ENCODE measurements at places on chromosomes 7 and 10.

DNA sequence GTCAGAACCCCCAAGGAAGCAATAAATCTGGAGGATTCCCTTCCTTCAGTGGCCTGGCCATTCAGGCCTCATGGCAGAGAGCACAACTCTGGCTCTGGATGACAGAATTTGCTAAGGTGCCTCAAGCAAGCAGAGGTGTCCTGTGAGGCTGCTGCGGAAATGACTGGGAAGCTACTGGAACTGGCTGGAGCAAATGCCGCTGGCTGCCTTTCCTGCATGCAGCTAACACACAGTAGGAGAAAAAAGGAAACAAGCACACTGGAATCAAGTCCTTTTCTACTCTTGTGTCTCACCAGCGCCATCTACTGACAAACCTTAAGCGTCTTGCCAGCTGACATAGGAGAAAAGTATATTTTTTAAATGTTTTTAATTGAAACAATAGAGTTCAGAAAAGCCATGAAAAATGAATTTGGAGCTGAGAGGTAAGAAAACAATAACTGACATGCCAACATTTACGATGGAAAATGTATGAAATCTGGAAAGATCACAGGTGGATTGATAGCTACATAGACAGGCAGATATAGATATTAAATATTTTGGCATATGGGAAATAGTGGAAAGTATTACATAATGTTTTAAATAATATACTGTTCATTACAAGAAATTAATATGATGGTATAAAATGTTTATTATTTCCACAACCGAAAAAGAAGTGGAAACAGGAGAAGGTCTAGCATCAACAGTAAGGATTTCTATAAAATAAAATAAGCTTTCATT is 951.6 kb downstream of the ANKRD7 start:
- peak; percentile 53 for DNase-seq

- no peak for DNase-seq
Observed at GRCh38 chr10:47160967-47161366, 139.0 kb upstream of the GDF10 start.

- no peak for DNase-seq
Observed at GRCh38 chr10:80964955-80965614, 427.4 kb downstream of the SH2D4B start.

DNA sequence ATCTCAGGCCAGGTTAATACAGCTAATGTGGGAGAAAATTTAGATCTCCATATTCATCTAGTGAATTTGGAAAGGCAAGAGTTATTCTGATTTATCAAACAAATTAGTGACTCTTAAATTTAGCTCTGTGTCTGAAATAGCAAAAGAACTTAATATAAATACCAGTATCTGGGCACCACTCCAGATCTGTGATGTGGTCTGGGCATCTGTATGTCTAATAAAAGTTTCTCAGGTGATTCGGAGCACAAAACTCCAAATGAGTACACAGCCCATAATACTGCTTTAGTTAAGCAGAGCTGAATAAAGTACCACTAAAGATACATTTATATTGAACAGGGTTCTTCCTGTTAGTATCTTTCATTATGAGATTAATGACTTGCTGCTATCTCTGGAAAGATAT is 261.4 kb downstream of the BAMBI start:
- DNase-seq, result no peak

GRCh38 chr7:45434167-45434784 is 139.9 kb upstream of the ADCY1 start:
- no peak for DNase-seq

DNA sequence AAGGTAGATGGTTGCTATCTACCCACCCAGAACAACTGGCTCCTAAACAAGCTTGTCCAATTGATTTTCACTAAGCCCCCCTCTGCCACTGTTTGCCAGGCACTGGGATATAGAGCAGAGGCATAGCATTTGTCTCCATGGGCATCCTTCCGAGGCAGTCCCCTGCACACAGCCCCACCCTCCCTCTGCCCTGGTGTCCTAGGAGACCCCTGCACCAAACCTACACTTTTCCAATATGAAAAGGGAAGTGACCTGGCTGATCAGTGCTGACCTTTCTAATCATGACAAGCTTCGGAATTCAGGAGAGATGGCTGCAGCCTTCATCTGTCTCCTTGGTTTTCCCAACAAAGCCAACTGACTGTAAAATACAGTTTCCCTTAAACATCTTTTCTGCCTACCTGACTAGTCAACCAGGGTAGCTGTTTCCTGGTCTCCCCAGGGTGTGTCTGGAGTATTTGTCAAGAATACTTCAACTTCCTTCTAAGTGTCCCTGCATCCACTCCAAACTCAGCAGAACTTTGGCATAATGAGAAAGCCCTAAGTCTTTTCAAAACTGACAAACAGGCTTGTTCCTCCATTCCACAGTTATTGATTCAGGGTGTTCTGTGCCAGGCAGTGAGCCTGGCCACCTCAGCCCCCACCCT is 7.6 kb upstream of the SLC18A3 start:
- peak; percentile 1 for DNase-seq

DNA sequence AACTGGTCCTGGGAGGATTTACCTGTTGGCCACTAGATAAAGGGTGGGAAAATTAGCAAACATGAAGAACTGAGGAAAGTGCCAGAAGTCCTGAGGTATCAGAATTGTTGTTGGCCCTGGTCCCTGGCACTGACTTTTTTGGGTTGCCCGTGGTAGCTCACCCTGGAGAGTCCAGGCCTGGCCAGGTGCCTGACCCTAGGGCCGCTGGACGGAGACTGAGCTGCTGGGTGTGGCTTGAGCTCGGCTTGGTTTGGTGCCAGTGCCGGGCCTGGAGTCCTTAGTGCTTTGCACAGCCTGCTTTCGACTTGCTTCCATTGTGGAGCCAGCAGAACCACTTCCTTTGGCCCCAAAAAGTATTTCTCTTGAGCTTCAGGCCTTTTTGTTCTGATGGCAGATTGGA is 12.9 kb downstream of the MDH2 start:
- DNase-seq, result no peak

DNA sequence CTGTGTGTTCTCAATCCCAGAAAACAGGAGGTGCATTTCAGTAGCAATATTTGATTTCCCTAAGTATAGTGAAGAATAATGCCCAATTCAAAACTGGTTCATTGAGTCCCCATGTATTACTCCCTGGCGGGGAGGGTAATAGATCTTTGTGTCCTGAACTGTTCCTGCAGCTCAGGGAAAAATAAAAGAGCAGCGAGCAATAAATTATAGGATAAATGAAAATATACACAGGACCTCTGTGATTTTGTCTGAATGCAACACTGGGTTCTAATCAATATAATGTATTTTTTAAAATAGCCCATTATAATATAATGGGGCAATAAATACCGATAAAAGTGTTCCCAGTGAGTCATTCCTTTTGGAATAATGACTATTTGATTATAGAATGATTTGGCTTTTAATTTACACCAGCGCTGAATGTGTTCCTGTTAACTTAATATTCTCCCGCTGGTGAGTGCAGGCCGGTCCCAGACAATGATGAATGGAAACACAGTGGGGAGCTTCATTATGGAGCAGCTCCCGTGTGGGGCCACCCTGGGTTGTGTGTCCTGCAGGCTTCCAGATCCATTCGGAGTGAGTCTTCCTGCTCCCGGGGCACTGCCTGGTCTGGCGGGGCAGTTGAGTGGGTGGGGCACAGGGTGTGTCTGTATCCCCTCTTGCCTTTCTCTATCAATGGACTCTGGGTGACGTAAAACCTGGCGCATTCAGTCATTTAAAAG is 263.1 kb downstream of the ACTR3B start:
- DNase-seq, result no peak

- DNase-seq, result no peak
Observed at GRCh38 chr7:50273870-50274269, 30.6 kb upstream of the IKZF1 start.

DNA sequence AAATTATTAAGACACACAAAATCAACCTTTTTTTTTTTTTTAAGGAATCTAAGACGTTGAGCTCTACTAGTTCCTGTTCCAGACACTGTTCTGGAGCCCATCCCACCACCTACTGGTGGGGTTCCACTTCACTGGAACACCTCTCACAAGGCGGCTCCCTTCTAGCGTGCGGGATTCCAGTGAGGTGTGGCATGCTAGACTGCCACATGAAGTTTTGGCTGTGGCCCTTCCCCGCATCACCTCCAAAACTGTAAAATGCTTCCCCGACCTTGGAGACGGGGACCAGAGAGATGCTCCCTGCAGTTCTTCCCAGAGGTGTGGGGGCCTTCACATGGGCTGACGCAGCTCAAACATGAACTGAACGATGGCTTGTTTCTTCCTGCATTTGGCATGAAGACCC is 12.6 kb downstream of the FAM53B start:
- DNase-seq, result peak; percentile 15

DNA sequence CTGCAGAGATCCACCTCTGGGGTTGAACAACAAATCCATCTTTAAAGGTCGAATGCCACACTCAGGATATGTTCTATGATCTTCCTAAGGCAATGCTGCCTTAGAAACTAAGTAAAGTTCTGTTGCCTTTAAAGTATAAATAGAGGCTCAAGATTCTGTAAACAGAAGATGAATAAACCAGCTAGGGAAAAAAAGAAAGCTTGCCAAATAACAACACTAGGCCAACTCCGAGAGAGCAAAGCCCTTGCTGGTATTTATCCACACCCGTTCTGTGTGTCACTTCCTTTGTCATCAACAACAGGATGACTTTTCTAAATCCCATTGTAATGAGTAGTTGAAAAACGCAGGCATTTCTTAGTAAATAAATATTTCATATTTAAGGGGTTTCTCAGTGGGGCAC is 330.0 kb upstream of the GLI3 start:
- no peak for DNase-seq

DNA sequence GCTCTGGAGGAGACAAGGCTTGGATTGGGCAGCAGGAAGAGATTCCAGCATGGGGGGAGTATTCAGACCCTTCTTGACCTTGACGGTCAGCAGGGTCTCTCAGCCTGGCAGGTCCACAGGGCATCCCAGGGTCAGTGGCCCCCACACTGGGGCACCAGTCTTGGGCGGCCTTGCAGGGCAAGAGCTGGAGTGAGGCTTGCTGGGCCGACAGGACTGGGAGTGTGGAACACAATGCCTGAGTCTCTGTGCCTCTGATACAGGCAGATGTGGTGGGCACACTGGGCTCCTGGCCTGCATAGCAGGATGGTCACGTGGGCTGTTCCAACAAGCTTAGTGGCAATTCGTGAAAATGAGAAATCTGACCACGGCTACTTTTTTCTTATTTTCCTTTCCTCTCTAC is 229.7 kb downstream of the TCERG1L start:
- no peak for DNase-seq

- no peak for DNase-seq
Observed at GRCh38 chr7:157516911-157517781, 180.3 kb downstream of the DNAJB6 start.

- DNase-seq, result no peak
Observed at GRCh38 chr7:8229927-8230326, 32.0 kb downstream of the ICA1 start.

DNA sequence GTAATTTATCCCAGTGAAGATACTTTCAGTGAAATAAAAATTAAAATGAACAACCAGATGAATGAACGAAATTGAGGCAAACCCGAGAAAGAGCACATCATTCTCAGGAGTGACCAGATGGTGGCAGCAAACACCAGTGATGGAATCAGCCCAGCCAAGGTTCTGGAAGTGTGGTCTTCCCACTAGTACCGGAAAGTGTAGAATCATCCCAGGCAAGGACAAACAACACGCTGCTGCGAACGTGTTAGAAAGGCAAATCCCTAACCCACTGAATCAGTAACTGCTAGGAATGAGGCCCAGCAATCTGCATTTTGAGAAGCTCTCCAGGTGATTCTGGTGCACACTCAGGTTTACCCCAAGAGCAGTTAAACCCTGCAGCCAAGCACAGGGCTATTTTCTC is 15.5 kb upstream of the SLC18A3 start:
- DNase-seq, result peak; percentile 41

DNA sequence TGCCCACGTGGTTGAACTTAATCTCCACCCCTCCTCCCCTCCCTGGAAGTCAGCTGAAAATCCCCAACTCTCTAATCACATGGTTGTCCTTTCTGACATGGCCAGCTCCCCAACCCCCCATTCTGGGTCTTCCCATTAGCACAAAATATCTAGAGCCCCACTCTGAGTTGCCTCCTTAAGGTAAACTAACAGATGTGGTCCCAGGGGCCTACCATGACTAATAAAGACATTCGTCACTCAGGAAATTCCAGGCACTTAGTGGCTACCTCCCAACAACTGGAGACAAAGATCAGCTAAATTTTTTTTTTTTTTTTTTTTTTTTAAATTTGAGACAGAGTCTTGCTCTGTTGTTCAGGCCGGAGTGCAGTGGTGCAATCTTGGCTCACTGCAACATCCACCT is 21.1 kb downstream of the CCDC126 start:
- no peak for DNase-seq

DNA sequence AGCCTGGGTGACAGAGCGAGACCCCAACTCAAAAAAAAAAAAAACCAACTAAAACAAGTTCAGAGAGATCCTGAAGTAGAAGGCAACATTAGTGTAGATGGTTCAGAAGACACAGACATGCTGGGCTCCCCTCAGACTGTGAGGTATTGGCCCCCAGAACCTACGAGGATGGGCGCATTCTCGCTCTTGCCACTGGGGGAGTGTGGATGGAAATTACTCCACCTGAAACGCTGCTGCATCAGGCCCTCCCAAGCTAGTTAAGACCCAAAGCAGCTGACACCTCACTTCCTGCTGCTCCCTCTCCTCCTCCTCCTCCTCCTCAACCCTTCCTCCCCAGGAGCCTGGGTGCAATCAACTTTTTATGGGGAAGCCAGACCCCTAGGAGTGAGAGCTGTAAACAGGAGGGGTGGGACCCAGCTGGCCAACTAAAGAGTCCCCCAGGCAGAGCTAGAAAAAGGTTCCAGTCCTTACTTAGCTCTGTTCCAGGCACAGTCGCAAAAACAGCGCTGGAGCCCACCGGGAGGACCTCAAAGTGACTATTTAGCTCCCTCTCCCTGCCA is 7.4 kb downstream of the SH3PXD2A start:
- DNase-seq, result no peak

- no peak for DNase-seq
Observed at GRCh38 chr7:17963281-17963680, 23.0 kb upstream of the SNX13 start.

GRCh38 chr7:128437426-128438332 is 18.0 kb upstream of the HILPDA start:
- no peak for DNase-seq

- no peak for DNase-seq
Observed at GRCh38 chr7:151558575-151558974, 38.9 kb upstream of the RHEB start.

DNA sequence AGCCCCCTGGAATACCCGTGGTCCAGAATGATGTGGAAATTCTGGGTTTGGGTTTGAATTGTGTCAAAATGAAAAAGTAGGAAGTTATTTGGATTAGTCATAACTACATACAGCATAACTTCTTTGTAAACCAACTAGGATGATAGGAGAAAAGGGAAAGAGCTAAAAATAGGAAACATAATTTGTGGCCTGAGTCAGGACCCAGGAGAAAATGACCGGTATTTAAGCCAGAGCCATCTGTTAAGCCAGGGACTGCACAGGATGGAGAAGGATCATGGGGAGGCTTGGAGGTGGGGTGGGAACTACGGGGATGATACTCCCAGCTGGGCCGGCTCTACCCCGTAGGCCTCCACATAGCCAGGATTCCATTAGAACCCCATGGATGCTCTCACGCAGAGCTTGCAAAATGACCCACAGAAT is 98.6 kb downstream of the MYOF start:
- DNase-seq, result no peak

GRCh38 chr7:31102151-31102972 is 50.3 kb downstream of the ADCYAP1R1 start:
- no peak for DNase-seq

GRCh38 chr10:66625709-66626590 is 299.9 kb upstream of the LRRTM3 start:
- no peak for DNase-seq

- DNase-seq, result no peak
Observed at GRCh38 chr10:77867124-77867719, 59.3 kb downstream of the DLG5 start.
